K562 (cell line): ENCODE measurements at places on chromosomes 7 and 10. TPM values are rescaled to one million over a fixed set of nuclear protein-coding genes. Genes with fewer than 3 reads are reported as not detected.
A peak's percentile ranks its signal among the peaks of the same experiment; 100 is the strongest.

CPXM2 gene
- total RNA-seq, result 0.09 TPM in 1 of 2 replicates, not detected in the other

ZFAND4 gene
- 2.1 and 2.9 TPM in 2 replicates for total RNA-seq

GALNT17 gene
- 0.11 TPM in 1 of 2 replicates, not detected in the other for total RNA-seq

CALHM1 gene
- total RNA-seq, result not detected in 2 replicates

TMEM196 gene
- not detected in 2 replicates for total RNA-seq

SYT15B gene
- 0.18 and 0.22 TPM in 2 replicates for total RNA-seq

DNA sequence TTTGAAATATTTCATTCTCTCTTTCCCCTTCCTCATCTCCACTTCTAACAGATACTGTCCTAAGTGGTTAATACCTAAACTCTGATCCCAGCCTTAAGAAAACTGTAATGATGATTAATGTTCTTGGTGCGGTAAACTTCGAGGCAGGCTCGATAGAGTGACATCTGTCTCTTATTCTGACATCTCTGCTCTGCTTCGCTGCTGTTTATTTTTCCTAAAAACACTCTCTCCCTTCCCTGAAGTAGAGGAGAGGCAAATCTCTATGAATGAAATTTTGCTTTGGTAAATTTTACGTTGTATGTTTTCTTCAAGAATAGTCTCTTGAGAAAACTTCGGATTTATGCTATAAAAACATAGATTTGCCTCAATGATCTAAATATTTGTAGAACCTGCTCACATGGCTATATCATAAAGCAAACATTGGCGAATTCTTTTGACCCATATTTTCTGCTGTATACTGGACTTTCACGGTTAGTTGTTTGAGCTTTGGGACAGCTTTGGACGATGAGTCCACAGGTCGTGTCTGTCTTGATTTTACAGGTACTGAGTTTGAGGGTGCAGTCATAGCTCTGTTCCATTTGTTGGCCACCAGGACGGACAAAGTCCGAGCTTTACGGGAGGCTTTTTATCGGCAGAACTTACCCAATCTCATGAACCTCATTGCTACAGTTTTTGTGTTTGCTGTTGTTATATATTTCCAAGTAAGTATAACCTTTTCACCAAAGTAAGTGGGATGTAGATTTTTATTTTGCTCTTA is 27.1 kb downstream of the SEC61A2 start:
- no peak for DNase-seq

GRCh38 chr10:127283576-127283975 is 87.2 kb upstream of the INSYN2A start:
- DNase-seq, result no peak

- DNase-seq, result no peak
Observed at GRCh38 chr10:98403812-98404504, 11.0 kb downstream of the PYROXD2 start.

- DNase-seq, result peak; percentile 88
Observed at GRCh38 chr7:73606801-73607691, 17.3 kb downstream of the MLXIPL start.

GRCh38 chr7:89264126-89264525 is 468.6 kb upstream of the TEX47 start:
- DNase-seq, result no peak

DNA sequence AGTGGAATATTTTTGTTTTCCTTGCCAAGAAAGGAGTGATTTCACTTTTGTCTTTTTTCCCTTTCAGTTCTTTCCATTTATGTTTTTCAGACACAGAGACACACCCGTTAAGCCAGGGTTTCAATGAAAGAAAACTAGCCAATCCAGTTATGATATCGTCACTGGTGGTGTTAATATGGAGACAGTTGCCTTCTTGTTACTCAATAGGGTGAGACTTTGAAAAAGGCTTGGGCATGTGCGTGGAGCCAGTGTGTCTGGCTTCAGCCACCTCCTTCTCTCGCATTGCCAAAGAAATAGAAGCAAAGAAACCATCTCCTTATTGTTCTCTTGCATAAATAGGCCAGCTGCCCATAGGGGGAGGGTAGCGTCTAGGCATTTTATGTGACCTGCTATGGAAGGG is 84.1 kb upstream of the DLX6 start:
- no peak for DNase-seq

- peak; percentile 56 for DNase-seq
Observed at GRCh38 chr10:69801094-69801433, 642 bp upstream of the COL13A1 start.

DNA sequence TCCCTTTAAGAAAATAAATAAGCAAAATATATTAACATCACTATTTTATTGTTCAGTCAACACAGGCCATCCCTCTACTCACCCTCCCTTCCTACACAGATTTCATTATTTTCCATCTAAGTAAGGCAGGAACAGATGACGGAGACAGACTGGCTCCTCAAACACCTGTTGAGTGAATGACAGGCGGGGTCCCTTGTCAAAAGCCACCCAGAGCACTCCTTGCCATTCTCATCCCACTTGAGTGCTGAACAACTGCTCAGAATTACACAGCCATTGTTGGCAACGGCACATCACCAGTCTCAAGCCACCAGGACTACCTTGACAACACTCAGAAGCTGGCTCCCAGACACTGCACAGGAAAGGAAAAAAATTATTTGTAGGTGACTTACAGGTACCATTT is 3.3 kb downstream of the GRB10 start:
- DNase-seq, result no peak

- no peak for DNase-seq
Observed at GRCh38 chr7:139125657-139126056, 16.1 kb upstream of the ZC3HAV1 start.

DNA sequence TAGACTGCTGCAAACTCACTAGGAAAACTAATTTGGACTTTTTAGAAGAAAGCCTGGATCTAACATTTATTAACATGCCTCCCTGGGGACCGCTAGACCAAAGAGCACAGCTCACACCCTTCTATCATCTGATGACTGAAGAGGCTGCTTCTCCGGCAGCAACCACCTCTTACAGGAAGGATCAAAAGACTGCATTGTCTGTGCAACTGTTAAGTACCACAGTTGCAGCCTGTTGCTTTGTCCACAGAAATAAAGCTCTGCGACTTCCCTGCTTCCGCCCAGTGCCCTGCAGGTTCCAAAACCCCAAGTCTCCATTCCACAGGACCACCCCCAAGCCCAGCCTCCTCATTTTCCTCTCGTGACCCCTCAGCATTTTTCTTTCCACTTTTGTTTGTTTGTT is 14.0 kb upstream of the PODXL start:
- no peak for DNase-seq

- DNase-seq, result no peak
Observed at GRCh38 chr10:84543948-84544347, 215.6 kb downstream of the CCSER2 start.

DNA sequence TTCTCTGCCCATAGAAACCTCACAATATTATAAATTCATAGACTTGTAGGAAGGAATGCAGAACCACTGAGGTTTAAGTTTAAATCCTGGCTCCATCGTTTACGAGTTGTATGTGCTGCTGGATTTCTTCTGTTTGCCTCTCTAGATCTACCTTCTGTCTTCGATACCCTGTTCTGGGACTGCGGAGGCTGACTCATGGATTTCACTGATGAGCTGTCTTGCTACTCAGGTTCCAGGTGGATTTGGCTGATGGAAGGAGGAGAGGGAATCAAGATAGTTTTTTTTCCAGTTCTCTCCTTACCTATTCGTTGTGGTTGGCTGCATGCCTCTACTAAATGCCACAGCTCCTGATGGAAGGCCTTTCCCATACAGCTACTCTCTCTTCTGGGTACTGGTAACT is 375.8 kb downstream of the REEP3 start:
- DNase-seq, result no peak

DNA sequence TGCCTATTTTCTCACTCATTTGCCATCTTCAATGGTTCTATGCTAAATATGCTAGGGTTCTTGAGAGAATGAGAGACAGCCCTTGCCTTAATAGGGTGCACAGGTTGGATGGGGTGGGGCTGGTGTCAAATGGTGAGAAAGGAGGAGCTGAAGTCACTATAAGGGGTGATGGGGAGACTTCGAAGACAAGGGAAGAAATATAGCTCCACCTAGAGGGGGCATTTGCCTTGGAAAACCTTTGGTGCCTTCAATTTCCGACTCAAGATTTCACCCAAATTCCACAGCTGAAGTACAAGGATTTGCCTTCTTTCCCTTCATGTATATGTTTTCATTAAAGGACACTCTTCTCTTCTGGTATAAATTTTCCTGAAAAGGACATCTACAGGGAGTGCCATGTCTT is 5.6 kb downstream of the PTN start:
- DNase-seq, result no peak

DNA sequence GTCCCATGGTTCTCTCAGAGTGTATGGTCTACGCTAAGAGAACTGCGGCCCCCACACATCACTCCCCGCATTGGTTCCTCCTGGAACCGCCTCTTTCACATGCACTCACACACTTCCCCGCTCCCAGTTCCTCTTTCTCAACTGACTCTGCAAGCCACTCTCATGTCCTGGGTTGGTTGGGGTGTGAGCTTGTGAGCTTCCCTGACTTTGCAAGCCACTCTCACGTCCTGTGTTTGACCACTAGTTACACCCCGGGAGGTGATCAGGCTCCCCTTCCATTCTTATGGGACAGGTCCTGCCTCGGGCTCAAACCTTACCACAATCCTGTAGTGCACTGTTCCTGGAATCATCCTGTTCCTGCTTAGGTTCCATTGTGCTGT is 105.0 kb downstream of the TRIM24 start:
- no peak for DNase-seq

DNA sequence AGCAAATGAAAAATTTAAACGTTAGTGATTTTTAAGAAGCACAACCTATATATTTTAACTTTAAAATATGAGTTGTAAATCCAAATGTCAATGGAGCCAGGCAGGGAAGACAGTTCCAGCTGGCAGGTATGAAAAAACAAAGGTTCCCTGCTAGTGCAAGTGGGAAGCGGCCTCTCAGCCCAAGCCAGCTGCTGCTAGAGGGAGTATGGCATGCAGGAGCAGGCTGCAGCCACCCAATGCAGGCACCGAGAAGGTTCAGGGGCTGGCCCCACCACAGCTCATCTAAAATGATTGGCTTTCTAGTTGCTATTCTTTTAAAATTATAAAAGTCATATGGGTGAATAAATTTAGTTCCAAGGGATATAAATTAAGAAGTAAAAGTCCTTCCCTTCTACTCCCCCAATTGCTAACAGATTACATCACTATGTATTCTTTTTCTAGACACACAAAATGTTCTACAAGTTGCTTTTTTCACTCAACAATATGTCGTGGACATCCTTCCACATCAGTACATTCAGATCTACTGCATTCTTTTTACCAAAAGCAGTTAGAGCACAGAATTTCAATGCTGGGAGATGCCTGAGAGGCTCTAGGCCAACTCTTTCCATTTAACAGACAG is 69.3 kb downstream of the SGMS1 start:
- DNase-seq, result peak; percentile 36

DNA sequence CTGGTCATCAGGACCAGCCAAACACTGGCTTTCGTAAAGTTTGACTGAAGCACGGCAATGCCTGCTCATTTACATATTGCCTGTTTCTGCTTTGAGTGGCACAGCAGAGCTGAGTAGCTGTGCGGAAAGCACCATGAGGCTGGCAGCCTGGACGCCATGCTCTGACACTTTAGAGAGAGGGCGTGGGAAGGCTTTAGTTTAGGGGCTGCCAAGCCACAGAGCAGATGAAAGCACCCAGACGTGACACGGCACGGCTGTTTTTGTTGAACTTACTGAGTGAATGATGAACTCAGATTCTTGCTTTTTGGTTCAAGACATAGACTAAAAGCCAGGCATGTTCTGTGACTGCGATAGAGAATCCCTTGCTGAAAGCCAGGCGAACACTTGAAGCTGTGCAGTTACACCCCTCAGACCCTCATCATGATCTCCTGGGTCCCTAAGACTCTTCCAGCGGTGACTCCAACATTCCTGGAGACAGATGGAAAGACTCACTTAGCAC is 182.1 kb downstream of the ZMYND11 start:
- no peak for DNase-seq

DNA sequence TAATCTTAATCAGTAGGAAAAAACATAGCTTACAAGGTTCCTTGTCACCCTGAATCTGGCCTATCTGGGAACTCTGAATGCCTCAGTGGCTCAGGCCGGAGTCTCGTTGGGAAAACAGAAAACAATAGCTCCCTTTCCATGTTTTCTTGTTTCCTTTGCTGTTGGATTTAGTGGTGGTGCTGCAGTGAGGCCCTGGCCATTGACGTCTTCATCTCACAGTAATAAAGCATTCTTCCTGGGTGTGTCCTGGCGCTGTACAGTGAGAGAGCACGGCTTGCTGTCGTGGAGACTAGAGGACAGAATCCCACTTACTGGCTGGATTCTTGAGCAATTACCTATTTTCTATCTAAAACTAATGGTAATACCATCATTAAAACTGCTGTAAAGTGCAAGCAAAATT is 1.3 kb upstream of the SPOCK2 start:
- no peak for DNase-seq

- DNase-seq, result peak; percentile 45
Observed at GRCh38 chr7:97871659-97872024, 566 bp downstream of the ASNS start.

GRCh38 chr10:113689057-113689456 is 9.3 kb downstream of the CASP7 start:
- DNase-seq, result no peak

DNA sequence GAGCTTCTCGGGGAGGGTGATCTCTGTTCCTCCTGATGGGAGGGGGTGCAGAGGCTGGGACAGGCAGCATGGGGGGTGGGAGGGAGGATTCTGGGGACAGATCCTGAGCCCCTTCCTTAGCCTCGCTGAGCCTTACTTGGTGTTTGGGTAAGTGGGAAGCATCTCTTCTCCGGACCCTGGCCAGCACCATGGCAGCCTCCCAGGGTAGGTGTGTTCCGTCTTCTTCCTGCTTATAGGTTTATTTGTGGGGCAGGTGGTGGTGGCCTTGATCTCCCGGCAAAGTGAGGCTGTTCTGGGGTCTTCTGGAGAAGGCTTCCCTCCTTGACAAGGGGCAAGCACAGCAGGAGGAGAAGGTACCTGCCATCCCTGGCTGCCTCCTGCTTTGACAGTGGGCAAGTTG is 226.9 kb downstream of the GLRX3 start:
- no peak for DNase-seq

DNA sequence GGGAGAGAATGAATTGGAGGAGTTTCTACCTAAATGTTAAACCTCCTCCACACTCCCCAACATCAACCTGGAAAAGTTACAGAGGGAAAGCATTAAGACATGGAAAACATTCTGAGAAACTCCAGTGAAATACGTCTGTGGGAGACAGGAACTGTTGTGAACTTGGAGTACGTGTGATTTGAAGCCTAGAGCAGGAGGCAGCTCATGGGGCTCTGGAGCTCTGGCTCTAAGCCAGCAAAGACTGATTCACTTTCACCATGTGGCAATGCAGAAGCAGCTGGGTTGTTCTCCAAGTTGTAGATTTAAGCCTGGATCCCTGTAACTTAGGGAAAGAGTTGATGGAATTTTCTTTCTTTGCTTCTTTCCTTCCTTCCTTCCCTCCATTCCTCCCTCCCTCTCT is 503.2 kb downstream of the NRG3 start:
- no peak for DNase-seq

- DNase-seq, result peak; percentile 21
Observed at GRCh38 chr7:81190997-81191768, 272.3 kb upstream of the SEMA3C start.

DNA sequence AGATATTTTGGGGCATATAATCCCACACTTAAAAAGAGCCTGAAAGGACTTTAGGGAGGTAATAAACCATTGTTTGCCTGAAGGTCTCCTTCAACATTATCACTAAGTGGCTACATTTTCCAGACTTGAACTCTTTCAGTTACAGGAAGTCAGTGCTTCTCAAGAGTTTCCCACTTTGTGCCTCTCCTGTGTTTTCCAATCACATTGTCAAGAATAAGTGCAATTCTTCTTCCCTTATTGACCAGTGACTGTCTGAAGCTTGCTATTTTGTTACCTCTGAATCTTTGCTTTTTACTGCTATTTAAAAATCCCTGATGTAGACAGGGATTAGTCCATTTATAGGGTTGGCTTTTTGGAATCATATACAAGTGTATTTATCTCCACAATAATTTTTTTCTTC is 346.7 kb upstream of the ANKRD30A start:
- no peak for DNase-seq
